B cell (primary cell): ENCODE measurements at places on chromosomes 5 and 9.

GRCh38 chr5:76500633-76501393 is 97.7 kb downstream of the IQGAP2 start:
- no peak for DNase-seq

GRCh38 chr5:157020511-157021222 is 38.2 kb downstream of the HAVCR1 start:
- DNase-seq: no peak

GRCh38 chr9:32172256-32172655 is 212.2 kb upstream of the ACO1 start:
- DNase-seq: no peak

- peak; percentile 60 for DNase-seq
Observed at GRCh38 chr9:129483415-129484351, 137.2 kb downstream of the C9orf50 start.

DNA sequence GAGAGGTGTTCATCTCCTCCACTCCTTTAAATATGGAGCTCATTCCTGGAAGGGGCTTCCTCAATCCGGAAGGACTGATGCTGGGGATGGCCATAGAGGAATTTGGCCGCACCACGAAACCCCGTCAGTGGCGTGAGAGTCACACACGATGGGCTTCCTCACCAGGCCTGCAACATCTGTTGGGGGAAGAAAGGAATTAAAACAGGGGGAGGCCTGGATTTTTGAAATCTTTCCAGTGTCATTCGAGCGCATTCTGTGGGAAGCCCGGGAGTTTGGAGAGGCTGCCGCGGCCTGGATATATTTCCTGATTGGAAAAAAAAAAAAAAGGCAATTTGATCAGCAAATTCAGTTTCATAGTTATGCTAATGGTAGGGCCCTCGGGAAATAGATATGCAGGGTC is 76.3 kb upstream of the ORM1 start:
- no peak for DNase-seq

- no peak for DNase-seq
Observed at GRCh38 chr9:93096131-93096802, at the start of gene CARD19. Gene CARD19, plus strand, starts transcription at chr9:93096217. Its CDS starts 129 bp downstream, at chr9:93096346.

DNA sequence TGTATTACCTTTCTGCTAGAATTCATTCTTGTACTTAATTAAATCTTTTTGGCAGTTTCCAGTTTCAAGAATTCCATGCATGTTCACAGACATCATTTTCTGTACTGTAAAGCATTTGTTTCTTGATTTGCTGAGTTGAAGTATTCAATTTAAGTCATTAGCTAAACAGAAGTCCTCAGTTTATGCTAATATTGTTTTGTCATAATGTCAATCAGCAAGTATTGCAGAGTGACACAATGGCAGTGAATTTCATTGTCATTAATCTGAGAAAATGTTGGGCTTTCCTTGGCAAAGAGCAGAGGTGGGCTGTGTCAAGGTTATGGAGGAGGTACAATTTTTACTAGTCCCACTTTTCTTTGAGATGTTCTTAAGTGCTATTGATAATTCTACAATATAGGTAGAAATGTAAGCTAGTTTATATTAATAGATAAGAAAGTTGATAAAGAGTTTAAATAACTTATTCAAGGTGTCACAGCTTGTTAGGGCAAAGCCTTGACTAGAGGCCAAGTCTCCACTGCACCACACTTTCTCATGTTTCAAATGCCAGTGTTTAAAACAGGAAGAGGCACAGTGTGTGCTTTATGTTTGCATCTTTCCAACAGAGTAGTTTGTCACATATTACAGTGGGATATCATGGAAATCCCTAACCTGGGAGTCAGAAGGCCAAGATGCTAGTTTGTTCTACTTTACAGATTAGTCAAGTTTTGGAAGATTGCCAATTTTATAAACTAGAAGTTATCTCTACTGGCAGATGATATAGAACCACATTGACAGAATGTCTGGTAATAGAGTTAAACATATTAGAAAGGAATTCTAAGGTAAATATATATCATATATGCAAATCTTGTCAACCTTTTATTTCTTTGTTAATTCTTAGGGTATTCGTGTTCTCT is 56.3 kb downstream of the SLF1 start:
- no peak for DNase-seq

DNA sequence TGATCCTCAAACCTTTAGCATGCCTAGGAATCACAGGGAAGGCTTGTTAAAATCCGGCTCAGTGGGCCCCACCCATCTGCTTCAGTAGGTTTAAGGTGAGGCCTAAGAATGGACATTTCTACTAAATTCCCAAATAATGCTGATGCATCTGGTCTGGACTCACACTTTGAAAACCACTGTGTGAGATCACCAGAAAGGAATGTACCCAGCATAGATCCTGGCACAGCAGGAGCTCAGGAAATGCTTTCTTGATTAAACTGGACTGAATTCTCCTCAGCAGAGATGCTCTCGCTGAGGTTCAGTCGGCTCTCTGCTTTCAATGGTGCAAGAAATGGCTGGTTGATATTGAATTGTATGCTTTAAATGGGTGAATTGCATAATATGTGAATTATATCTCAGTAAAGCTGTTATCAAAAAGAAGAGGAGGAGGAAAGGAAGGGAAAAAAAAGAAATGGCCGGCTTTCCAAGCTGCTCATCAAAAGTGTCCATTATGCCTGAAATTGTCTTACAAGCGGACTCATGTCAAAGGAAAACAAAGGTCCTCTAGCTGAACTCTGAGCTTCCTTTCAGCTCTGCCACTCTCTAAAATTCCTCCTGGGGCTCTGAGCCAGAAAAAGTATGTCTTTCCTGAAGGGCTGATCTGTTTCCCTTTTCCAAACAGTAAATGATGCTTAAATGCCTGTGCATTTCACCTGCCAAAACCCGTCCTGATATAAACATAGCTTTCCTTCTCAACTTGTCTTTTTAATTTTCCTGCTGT is 77.6 kb upstream of the SAP30L start:
- DNase-seq: no peak

DNA sequence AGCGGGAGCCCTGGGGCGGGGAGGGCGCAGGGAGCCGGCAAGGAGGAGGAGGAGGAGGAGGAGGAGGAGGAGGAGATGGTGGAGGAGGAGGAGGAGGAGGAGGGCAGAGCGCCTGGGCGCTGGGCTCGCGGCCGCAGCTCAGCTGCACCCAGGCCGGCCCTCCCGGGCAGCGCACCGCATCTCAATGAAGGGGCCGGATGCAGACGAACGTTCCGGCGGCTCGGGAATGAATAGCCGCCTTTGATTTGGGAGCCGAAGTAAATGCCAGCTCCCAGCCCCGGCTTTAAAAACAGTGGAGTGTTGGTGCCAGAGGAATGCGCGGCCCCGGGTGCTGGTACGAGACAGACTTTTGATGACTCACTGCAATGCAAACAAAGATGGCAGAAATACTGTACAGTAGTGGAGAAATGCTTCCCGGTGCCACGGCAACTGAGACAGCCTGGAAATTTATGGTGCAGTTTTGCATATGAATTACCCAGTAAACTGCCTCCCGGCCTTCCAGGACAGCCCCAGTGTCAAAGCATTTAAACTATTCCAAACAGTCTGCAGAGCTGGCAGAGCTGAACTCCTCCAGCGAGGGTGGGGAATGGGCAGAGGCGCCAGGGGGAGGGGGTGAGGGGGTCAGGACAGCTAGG is 43.1 kb downstream of the NACC2 start:
- no peak for DNase-seq

GRCh38 chr5:36392186-36392585 is 90.5 kb upstream of the RANBP3L start:
- DNase-seq: no peak

DNA sequence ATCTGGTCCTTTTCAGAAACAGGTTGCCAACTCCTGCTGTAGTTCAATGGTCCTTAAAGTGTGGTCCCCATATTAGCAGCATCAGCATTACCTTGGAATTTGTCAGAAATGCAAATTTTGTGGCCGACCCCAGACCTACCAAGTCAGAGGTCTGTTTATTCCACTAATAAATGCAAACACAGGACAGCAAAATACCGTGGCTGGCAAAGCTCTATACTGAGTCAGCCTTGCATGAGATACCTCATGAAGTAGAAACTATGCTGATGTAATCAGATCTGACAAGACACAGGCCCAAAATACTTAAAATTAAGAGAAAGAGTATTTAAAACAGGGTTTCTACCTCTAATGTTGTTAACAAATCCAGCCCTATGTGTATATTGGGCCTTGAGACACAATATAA is 3.0 kb downstream of the GOLM1 start:
- no peak for DNase-seq

DNA sequence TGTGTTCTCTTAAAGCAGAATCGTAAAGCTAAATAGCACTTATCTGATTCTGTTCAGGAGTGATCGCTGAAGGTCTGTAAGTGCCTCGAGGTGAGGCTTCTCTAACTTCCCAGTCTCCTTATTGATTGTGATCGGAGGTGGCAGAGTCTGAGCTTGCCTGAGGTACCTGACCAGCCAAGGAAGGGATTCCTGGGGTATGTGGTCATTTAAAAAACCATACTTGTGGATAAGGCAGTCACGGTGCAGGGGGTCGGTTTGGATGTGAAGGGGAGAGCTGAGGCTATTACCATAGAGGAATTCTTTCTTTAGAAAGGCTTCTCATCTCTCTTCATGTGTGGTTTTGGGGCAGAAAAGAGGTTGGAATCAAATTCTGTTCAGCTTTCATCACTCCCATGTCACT is 193.7 kb downstream of the TLE4 start:
- no peak for DNase-seq

DNA sequence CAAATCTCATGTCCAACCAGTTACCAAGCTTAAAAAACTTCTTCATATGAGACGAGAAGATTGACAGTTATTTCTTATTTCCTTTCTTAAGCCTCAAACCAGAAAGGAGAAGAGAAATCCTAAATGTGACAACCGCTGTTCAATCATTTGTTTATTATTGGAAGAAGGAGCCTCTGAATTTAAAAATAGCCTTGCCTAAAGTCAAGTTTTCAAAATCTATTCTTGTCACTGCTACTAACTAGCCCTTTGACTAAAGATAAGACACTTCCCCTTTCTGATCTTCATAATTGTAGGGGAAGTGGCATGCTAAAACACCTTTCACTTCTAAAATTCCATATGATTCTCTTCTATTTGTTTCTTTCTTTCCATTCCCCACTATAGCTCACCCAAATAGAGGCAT is 106.2 kb upstream of the EMB start:
- peak; percentile 36 for DNase-seq

DNA sequence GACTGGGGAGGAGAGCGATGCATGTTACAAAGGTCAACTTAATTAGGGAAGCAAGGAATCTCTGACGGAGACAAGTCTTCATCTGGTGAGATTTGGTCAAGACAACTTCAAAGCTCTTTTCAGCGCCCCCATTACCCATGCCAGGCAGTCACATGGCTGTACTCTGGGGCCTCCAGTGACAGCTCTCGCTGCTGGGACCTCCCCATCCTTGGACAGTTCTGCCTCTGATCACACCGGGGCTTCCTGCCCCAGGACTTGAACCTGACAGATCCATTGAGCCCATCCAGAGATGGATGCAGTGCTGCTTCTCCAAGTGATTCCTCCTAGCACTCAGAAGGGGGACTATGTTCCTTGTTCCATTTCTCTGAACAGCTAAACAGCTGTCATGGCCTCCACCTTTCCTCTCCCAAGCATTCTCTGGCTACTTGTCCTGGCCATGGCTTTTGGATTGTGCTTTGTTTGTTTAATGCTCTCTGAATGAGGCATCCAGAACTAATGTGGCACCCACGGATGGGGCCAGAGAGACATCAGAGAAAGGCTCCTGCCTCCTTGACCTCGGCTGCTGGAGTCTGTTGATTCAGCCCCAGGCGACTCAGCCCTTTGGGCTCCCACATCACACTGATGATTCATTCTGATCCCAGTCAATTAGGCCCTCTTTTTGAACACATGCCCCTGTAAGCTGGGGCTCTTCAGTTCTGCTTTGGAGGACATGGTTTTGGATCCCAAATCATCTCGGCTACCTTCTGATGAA is 122.1 kb upstream of the ADAMTS16 start:
- no peak for DNase-seq

- no peak for DNase-seq
Observed at GRCh38 chr5:35483780-35484179, 133.9 kb upstream of the SPEF2 start.
